Stimulated activated CD4-positive, alpha-beta T cell treated with anti-CD3 and anti-CD28 coated beads, TNF-alpha, amount 100 ng/mL, for 4 hours (primary cell): ENCODE measurements at places on chromosomes 7 and 10.

- DNase-seq: no peak
Measured at GRCh38 chr10:18100669-18101068, 39.6 kb upstream of the CACNB2 start.

GRCh38 chr10:56623064-56623463 lies 262.0 kb upstream of the ZWINT start:
- no peak for DNase-seq

GRCh38 chr10:86938260-86938659 lies 19.2 kb downstream of the MMRN2 start:
- no peak for DNase-seq

GRCh38 chr7:5332579-5332978 lies 49.8 kb downstream of the SLC29A4 start:
- DNase-seq: no peak

DNA sequence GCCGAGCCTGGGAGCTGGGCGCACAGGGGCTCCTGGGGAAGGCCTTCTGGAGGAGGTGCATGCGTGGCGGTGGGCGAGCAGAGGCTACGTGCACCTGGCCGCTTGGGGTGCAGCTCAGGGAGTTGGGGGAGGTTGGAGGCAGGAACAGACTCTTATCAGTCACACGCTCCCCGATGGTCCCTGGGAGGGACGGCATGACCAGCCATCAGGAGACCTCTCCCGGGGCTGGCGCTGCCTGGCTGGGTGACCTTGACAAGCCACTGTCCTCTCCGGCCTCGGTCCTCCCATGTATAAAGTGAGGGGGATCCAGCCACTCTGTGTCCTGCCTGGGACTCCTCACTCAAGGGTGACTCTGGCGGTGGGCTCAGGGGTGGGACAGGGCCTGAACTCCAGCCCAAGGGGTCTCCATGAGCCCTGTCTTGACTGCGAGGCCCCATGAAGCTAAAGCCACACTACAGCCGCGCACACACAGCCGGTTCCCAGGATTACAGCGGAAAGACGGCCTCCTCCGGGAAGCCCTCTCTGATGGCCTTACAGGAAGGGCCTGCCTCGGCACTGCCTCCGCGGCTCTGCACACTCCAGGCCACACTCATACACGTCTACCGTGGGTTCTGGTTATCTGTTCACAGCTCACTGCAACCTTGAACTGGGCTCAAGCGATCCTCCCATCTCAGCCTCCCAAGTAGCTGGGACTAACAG lies 2.3 kb downstream of the TMEM184A start:
- no peak for DNase-seq

DNA sequence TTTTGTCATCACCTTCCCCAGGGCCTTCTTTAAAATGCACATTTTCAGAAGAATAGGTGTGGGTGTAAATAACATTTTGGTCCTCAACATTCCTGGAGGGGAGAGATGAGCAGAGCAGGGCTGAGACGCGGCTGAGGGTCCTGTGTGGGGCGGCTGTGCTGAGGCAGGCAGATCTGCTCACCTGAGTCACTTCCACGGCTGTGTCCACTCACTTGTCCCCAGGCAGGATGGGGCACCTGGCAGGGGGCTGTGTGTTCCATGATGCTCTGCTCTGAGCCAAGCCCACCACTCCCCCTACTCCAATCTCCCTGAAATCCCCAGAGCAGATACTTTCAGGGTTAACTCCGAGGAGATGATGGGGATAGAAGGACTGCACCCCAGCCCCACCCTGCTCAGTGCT lies 93.8 kb downstream of the GLRX3 start:
- DNase-seq: no peak

DNA sequence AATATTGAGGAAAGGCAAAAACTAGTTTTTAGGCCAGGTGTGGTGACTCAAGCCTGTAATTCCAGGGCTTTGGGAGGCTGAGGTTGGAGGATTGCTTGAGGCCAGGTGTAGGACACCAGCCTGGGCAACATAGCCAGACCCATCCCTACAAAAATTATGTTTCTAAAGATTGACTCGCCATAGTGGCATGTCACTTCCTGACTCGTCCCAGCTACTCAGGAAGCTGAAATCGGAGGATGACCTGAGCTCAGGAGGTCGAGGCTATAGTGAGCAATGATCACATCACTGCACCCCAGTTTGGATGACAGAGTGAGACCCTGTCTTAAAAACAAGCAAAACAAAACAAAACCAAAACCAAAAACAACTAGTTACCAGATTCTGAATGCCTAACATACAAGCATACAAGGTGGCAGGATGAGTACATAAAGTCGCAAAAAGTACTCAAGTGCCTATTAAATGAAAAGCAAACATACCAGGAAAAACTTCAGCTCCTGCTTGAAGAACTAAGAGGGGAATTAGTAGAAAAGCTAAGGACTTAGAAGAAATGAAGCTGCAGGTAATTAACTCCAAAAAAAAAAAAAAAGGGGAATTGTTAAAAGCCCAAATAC lies 14.1 kb downstream of the ZNF398 start:
- no peak for DNase-seq
